Stimulated activated CD4-positive, alpha-beta T cell treated with anti-CD3 and anti-CD28 coated beads, Interleukin-1b, Interleukin-23, amount 100 ng/mL, for 1 hour (primary cell): ENCODE measurements at places on chromosomes 4 and X.

GRCh38 chrX:13257223-13258051 lies 62.4 kb downstream of the ATXN3L start:
- DNase-seq, result no peak

- no peak for DNase-seq
Measured at GRCh38 chr4:5615496-5616075, 92.8 kb downstream of the EVC2 start.

- DNase-seq, result no peak
Measured at GRCh38 chrX:30373479-30373878, 64.3 kb upstream of the NR0B1 start.

DNA sequence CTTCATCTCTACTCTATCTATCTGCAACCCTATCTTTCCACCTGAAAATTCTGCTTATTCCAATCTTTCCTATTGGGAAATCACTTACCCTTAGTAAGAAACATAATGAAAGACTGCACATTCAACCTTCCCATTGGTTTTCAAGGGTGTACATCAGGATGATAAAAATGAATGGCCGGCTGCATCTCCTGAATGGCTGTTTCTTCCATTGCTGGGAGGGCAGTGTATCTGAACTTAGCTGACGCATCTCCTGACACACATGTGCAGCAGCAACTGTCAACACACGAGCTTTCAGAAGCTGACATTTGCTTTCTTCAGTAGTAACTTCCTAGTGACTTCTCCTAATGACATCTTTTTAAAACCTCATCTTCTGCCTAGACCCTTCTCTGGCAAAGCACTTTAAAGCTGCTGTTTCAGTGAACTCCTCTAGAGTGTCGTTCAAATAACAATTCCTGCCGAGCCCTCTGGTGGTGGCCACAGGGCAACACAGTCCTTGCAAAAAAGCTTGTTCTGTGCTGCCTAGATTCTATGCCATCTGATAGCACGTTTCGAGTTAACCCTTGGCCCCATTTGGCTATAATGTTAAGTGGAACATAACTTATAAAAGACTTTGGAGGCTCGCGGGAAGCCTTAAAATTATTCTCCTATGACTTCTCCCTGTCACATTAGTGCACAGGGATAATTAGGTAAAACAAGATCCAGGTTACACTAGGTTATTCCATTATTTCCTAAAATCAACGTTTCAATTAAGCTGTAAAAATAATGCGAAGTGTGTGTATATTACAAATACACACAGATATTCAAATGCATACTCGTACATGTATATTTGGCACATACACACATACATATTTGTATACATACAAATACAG lies 2340.7 kb downstream of the PCDH7 start:
- DNase-seq, result no peak

DNA sequence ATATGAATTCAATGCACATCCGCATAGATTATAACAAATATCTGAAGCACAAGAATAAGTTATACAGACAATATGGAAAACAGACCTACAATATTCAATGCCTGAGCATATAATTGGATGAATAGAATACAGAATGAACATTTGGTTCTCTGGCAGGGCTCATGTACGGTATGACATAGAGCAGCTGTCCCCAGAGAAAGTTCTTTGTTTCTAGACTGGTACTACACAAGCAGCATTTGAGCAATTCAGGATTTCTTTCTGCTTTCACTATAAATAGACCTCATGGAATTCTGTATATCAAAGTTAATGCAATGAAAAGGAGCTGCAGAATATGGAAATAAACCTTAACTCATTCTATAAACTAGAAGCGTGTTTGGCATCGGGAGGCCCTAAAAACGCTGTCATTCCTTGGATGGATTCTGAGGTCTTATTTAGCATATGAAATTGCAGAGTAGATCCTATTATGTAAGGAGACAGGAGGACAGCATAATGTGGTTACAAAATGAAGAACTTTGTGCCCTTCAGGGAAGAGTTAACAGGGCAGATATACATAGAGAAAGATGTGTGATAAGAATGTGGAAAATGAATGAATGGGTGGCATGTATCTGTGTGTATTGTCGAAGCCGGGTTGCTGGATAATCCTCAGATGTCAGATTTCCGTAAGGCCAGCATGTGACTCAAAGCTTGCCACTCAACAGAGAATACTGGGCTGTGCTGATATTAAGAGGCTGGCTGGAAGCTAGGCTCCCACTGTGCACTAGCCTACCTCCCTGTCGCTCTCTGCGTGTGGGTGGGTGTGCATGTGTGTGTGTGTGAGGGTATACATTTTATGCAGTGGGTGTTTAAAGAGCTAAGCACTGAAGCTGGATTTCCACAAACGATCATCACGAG lies 103.3 kb upstream of the SLC4A4 start:
- no peak for DNase-seq

DNA sequence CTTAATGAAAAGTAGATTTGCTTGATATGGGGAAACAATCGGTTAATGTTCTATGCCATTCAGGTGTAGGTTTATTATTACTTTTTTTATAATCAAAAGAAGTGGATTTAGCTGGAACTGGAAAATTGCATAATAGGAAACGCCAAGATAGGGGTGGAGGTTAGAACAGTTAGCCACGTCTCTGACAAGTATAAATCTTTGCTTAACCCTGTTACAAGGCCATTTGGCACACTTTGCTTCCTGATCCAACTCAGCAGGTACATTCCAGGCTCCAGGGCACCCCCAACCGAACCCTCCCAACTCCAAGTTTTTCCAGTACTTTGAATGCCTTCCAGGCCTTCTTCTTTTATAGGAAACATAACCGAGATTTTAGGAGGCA lies 50.6 kb upstream of the ACSL4 start:
- DNase-seq, result no peak

- DNase-seq, result no peak
Measured at GRCh38 chrX:83510510-83511062, 2.5 kb downstream of the POU3F4 start.

DNA sequence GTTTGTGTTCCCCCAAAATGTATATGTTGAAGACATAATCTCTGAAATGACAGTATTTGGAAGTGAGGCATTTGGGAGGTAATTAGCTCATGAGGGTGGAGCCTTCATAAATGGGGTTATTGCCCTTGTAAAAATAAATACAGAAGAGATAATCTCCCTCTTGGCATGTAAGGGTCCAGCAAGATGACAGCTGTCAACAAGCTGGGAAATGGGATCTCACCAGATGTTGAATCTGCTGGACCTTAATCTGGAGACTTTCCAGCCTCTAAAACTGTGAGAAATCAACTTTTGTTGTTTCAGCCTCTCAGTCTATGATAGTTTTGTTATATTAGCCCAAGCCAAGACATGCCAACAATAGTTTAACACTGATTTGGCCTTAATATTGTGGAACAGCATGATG lies 438.2 kb upstream of the PCDH7 start:
- DNase-seq, result no peak

GRCh38 chr4:80115368-80116181 lies 42.5 kb upstream of the ANTXR2 start:
- no peak for DNase-seq

DNA sequence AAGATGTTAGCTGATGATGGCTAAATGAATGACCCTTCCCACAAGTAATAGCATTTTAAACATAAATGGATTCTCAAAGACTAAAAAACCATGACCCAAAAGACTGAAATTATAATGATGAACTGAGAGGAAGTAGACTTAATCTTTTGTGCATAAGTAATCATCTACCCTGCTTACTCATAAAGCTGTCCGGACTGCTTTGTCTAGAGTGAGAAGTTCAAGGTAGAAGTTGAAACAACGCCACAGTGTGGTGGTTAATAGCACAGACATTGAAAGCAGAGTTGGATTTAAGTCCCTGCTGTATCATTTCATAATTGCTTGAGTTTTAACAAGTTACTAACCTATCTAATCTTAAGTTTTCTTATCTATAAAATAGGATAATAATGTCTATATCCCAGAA lies 346.6 kb downstream of the CENPC start:
- no peak for DNase-seq

DNA sequence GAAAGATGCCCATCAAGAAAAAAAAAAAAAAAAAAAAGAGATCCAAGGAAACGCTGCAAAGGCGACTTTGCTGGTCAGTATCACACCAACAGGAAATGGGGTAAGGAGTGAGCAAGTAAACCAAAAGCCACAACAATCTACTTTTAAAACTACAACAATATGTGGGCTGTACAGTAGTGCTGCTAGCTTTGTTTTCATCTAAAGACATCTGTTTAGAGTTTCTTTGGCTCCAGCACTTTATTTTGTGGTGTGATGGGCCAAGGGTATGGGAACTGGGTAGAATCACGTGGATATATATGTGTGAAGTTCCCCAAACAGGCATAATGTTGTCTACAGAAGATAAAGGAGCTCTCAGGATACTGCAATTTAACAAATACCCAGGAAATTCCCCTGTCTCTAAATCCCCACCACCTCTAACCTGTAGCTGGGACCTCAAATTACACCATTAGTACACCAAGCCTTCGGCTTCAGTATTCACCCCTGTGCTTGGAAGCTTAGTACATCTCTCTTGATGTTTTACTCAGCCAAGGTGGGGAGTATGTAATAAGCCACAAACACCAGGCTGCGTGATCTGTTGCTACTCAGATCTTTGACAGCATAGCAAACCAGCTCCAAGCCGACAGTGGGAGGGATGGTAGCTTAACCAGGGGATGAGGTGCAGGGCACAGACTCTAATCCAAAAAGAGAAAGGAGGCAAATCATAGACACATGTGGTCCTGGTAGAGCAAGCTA lies 207.9 kb downstream of the HS6ST2 start:
- DNase-seq, result no peak

DNA sequence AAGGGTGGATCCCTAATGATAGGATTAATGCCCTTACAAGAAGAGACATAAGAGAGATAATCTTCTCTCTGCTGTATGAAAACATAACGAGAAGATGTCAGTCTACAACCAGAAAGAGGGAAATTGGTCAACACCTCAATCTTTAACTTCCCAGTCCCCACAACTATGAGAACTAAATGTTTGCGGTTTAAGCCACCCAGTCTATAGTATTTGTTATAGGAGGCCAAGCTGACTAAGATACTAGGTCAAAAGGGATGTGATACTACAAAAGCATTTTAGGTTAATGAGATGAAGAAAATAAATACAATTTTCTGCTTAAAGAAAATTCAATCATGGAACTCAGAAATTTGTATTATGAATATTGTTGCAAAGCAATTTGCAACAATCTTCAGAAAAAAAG lies 55.4 kb upstream of the LHFPL1 start:
- DNase-seq, result no peak

DNA sequence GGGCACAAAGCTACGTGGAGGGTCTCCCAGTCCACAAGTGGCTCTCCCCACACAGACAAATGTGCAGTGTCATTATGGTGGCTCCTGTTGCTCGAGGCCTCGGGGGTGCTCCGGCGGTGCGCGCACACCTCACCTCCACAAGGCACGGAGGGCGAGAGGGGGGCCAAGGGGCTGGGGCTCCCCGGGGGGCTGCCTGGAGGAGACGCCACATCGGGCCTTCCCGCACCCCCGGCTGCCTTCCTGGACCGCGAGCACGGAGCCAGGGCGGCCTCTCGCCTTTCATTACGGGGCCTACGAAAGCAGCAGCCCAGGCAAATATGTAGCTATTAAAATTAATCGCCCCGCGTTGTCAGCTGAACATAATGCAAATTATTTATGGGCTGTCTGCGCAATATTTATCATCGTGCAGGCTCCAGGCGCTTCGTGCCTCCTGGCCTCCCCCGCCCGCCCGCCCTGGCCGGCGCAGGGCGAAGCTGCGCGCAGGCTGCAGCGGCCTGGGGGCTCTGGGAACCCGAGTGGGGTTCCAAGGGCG lies 70.8 kb upstream of the BCOR start:
- DNase-seq, result no peak

- no peak for DNase-seq
Measured at GRCh38 chrX:49264460-49264859, at the start of gene FOXP3. FOXP3 (minus strand) TSS chrX:49264710; CDS start chrX:49258505, 6,205 bp downstream.

- no peak for DNase-seq
Measured at GRCh38 chr4:180560896-180561295, 1682.3 kb upstream of the TENM3 start.

DNA sequence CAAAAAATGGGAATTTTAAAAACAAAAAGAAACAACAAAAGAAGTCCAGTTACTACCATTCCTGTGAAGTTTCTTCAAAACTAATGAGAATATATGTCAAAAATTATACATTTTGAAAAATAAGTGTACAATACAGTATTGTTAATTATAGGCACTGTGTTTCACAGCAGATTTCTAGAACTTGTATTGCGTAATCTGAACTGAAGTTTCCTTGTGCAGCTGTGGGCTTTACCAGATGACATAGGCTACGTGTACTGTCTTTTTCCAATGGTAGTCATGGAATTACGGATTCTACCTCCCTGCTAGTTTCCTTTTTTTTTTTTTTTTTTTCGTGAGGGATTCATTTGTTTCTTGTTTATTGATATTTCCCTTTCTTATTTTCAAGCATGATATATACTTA lies 113.8 kb upstream of the GABRA2 start:
- DNase-seq, result no peak

DNA sequence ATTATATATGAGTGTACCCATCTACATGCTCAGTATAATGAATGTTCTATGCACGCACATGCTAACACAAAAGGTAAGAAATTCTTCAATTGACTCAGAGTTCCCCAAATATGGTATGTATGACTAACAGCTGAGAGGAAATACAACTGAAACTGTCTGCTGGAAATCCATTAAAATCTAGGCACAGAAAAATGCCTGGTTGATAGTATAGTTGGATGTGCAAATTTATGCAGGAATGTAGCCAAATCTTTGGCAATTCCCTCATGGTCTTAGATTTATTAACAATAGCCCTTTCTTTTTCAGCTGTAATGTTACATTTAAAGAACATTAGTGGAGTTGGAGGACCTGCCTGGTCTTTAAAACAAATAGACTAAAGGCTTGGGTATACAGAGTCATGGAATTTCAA lies 5.5 kb downstream of the CAMK2D start:
- DNase-seq, result no peak

DNA sequence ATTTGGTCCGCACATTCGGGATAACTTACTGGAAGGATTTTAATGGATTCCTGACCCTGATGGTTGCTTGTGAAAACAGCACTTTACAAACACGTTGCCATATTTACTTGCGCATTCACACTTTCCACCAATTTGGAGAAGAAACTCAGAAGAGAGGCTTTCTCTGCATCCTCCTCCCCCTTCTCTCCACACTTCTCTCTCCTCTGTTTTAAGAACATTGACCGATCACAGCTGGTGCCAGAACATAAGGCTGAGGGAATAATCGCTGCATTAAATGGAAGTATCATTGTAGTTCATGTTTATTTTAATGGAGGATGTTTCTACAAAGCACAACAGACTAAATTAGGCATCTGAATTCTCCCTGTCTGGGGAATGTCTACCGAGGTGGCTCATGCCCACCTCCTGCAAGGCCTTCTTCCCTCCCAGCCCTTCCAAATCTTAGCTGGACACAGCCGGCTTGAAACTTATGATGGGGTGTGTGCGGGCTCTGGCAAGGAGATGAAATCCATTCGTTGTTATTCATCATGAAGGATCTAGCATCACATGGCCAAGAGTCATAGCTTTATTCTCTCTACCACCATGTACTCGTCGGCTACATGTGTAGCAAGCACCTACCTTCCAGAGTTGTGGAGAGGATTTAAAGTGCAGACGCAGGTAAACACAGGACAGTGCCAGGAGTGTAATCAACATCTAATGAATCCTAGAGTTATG lies 204.1 kb downstream of the LDB2 start:
- DNase-seq, result no peak

- no peak for DNase-seq
Measured at GRCh38 chrX:6225911-6226595, 2.6 kb downstream of the NLGN4X start.

GRCh38 chr4:132498215-132498614 lies 650.9 kb upstream of the PCDH10 start:
- no peak for DNase-seq

- DNase-seq, result no peak
Measured at GRCh38 chr4:118180776-118181175, 146.5 kb downstream of the NDST3 start.
